ENCODE measurements at places on chromosomes 16 and 17. TPM values are rescaled to one million over a fixed set of nuclear protein-coding genes. Genes with fewer than 3 reads are reported as not detected.

The SMIM22 gene
- polyA plus RNA-seq: 5.0 TPM

The SLC16A13 gene
- polyA plus RNA-seq: 5.0 TPM

The MT1A gene
- not detected for polyA plus RNA-seq

The HES7 gene
- polyA plus RNA-seq: 0.22 TPM

The TOM1L1 gene
- polyA plus RNA-seq: 50.3 TPM

The TGFB1I1 gene
- polyA plus RNA-seq: 90.0 TPM

The KRT25 gene
- polyA plus RNA-seq: not detected

The TBC1D3E gene
- polyA plus RNA-seq: not detected

The CEP131 gene
- polyA plus RNA-seq: 11.4 TPM

The CCL11 gene
- polyA plus RNA-seq: 0.27 TPM

The DCXR gene
- 99.0 TPM for polyA plus RNA-seq

The TBX6 gene
- polyA plus RNA-seq: 1.5 TPM

The GNG13 gene
- not detected for polyA plus RNA-seq

The ERBB2 gene
- 95.1 TPM for polyA plus RNA-seq

The DNAH17 gene
- 4.8 TPM for polyA plus RNA-seq

The SOX8 gene
- polyA plus RNA-seq: 2.8 TPM

DNA sequence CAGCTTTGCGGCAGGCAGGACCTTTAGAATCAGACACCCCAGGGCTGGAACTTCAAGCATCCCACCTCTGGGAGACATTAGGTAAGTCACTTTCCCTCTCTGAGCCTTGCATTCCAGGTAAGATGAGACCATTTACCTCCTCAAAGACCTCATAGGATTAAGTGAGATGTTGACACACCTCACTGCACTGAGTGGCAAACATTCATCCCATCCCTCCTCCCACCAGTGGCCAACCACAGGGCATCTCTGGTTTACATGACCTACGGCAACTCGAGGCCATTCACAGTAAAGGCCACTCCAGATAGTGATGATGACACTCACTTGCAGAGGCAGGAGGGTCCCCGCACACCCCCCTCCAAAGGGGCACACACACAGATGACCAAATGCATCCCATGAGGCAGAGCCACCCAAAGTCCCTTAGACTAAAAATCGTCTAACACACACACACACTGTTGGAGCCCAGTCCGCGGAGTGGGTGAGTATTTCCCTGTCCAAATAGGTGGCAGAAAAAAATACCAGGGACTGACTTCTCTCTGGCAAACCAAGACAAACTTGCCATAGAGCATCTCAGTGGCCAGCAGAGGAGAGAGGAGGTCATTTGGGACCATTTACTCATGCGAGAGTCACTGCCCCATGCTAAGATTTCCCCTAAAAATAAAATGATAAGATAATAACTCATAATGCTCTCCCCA, 454.9 kb downstream of the SOX9 start:
- DNase-seq: no peak

GRCh38 chr16:49657736-49658465, 198.0 kb downstream of the ZNF423 start:
- DNase-seq: no peak

GRCh38 chr17:67633751-67634211, 84.0 kb upstream of the NOL11 start:
- DNase-seq: no peak

DNA sequence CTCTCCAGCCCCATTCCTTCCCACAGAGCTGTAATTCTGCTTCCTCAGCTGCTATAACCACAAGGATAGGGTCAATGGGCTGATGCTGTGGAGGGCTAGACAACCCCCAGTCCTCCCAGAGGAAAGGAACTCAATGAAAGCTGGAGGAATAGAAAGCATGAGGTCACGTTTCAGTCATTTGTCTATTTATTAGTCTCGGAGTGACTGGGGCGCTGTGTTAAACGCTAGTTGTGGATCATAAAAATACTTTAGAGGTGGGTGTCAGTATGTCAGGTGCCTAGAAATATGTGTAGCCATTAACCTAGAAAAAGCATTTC, 787 bp upstream of the CCL3L1 start:
- no peak for DNase-seq

- DNase-seq: no peak
Measured at GRCh38 chr17:79204261-79204660, 129.6 kb downstream of the ENGASE start.

GRCh38 chr17:44384823-44385286, 4.6 kb downstream of the ITGA2B start:
- no peak for DNase-seq

GRCh38 chr17:40910441-40910841, 25.4 kb upstream of the KRT20 start:
- DNase-seq: no peak

DNA sequence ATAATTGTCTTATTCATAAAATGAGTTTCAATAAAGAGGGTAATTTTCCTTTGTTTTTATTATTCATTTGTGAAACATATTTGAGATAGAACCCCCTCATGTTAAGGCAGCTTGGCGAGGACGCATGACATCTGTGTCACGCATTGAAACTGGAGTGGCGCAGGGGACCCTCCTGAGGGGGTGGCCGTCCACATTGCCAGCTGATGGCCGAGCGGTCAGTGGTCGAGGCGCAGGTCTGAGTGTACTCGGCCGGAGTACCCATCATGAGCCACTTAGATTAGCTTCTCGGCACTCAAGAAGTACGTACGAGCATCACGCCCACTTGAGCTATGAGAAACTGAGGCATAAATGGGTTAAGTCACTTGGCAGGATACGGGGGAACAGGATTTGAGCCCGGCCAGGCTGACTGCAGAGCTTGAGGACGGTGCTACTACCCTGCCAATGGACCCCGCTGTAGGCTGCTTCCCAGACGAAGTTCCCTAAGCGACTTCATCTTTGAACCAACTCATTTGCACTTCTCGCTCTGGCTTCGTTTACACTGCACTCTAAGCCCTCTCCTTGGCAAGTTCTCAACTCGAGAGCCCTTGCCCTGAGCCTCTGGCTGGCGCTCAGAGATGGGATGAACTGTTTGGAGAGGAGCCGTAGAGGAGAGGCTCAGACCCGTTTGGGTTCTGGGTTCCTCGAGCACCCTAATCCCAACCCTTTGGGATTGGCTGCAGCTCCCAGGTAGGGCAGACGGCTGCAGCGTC, 91.8 kb downstream of the SDK2 start:
- peak; percentile 42 for DNase-seq

GRCh38 chr17:29764217-29764616, 141.5 kb upstream of the CORO6 start:
- DNase-seq: no peak

GRCh38 chr16:83915081-83915480, 16.2 kb downstream of the MLYCD start:
- no peak for DNase-seq

DNA sequence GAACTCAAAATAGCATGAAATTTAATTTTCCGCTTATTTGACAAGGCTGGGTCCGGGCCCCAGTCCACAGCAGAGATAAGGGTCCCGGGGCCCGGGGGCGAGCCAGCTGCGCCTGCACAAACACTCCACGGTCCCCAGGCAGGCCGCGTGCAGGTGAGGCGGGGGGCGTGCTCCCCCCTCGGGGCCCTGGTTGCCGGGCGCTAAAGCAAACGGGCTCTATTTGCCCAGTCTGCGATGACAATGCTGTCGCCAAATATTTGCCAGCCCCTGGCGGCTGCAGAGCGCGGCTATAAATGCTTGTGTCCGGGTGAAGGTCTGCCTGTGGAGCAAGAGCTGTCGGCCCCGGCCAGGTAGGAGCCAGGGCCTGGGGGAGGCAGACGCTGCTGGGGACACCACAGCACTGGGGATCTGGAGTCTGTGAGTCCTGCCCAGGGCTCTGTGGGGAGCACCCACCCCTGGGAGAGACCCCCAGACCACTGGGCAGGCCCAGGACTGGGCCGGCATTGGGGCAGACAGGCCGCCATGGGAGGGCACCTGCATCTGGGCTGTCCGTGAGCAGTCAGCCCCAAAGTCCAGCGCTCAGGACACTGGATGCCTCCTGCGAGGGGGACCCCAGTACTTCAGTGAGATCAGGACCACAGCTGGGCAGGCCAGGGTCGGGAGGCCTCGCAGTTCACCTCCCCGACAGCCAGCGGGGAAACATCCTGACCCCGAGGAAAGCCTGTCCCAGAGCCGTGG, at the start of gene PERCC1:
Gene PERCC1 (plus strand): TSS at position 320 of the 738 bp plus-strand sequence. CDS start 1,516 bp downstream, outside the sequence.
- DNase-seq: no peak

DNA sequence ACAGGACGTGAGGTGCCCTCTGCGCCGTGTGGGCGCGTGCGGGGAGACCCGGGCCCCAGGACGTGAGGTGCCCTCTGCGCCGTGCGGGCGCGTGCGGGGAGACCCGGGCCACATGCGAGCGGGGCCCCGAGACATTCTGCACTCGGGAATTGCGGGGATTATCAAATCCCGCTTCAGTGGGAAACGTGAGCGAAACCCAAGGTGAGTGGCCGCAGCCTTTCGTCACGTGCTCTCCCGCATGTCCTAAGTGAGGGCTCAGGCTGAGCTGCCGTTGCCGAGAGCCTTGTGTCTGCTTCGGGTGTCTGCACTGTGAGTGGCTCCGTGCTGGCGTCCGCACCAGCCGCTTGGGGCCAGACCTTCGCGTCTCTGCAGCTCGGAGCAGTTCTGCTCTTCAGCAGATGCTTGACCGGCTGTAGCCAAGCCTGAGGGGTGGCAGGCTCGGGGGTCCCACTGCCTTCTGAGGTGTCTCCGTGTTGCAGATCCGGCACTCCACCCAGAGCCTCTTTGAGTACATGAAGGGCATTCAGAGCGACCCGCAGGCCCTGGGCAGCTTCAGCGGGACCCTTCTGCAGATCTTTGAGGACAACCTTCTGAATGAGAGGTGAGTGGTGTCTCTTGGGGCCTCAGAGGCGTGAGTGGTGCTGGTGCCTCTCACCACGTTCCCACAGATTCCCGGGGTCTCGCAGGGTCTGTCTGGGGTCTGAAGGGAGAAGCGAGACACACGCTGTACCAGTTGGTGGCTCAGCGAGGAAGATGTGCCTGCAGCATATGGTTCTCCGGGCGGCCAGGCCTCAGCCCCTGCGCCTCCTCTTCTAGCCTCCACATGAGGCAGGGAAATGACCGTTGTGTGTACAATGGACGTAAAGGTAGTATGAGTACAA, 90.5 kb upstream of the ZNF750 start:
- no peak for DNase-seq

DNA sequence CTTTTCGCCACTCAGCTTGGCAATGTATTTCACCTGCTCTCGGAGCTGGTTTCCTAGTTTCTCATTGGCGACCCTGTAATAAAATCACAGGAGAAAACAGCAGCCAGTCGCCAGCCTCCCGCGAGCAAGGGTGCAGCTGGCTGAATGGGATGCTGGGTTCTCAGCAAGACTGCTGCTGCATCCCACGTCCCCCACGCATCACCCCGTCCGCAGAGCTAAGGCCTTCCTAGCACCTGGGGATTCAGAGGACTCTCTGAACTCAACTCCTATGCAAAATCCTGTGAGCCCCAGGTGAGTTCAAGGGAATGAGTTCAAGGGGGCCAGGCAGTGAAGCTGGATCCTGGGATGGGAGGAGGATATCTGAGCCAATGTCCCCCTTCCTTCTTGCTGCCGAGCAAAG, 29.3 kb downstream of the DHX38 start:
- no peak for DNase-seq

DNA sequence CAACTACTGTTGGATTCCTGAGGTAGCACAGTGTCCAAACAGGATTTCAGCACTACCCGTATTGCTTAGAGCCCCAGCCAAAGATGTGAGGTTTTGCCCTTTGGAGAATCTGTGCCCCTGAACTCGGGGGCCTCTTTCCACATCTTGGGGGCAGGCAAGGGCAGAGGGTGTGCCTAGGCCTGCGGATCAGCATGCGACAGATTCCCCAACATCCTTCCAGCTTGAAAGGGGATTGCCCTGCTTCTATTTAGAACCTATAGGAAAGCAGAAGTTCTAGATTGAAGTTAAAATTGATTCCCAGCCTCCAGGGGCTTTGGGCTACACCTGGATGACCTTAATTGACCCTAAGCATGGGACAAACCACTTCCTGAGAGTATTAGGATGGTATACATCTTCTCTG, 19.6 kb downstream of the NOD2 start:
- no peak for DNase-seq

- peak; percentile 58 for DNase-seq
Measured at GRCh38 chr17:76547183-76547641, 7.4 kb downstream of the PRCD start.

DNA sequence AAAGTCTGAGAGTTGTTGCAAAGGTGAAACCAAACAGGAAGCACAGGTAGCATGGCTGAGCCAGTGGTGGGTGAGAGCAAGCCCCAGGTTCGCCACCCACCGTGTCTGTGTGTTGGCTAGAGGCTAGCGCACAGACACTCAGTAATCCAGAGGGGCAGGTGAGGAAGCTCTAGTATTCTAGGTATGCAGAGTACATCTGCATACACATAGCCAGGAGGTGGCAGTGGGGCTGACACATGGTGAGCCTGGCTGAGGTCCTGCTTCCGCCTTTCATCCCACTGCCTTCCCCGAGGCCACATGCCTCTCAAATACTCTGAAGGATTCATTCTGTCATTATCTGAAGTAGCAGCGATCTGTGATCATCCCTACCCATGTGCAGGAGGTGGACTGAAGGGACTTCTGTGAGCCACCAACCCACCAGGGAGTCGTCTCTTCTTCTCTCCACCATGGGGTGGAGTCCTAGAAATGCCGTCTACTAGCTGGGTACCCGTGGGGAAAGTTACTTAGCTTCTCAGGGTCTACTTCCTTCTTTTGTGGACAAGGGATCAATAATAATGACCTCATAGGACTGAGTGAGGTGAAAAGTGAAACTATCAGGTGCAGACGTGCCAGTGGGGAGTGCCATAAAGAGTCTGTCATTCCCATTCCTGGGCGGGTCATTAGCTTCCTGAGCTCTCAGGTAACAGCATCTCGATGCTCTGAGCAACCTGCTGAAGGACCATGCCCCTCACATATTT, 36.0 kb upstream of the ICAM2 start:
- no peak for DNase-seq

- DNase-seq: no peak
Measured at GRCh38 chr17:55334881-55335540, 70.3 kb downstream of the HLF start.

GRCh38 chr17:58277802-58278595, 2.7 kb downstream of the MPO start:
- no peak for DNase-seq

DNA sequence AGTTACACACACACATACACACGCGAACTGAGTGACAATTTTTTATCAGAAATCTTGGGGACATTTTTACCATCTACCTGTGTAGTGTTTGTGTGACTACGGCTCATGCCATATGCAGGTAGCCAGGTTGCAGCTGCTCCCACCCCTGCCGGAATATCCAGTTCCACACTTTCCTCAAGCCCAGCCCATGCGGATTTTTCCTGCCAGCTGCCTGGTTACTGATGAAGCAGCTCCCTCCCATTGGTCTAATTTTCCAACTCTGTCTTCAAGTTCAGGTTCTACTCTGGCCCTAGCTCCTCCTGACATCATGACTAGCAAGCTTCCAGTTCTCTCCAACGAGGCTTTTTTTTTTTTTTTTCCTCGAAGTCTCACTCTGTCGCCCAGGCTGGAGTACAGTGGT, 4.8 kb downstream of the GSG1L2 start:
- DNase-seq: peak; percentile 42

Data from right lung (tissue), 10 donors.